Stimulated activated CD4-positive, alpha-beta T cell treated with anti-CD3 and anti-CD28 coated beads, Interleukin-15, amount 100 ng/mL, for 24 hours (primary cell): ENCODE measurements at places on chromosomes 4 and X.
A peak's percentile ranks its signal among the peaks of the same experiment; 100 is the strongest.

DNA sequence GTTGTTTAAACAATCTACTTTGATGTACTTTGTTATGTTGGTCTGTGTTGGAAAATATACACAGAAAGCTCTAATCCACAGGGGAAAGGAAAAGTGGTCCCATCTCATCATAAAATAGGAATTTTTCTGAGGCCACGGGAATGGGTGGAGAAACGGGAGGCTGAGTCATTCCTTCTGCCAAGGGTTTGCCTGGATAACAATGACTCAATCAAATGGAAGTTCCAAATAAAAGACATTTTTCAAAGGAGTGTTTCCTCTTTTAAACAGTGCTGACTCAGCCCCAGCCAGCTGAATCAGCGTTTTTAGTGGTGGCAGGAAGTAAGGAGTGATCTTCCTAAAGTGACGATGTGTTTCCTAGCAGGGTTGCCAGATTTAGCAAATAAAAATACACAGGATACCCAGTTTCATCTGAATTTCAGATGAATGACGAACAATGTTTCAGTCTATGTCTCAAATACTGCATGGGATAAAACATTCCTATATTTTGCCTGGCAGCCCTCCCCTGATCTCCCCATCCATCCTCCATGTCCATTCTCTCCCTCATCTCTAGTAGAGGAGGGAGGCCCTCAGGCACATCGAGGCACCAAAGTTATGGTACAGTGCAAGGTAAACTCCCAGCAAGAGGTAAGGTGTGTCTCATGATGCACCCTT is 345.4 kb upstream of the GATB start:
- DNase-seq = peak; percentile 49

DNA sequence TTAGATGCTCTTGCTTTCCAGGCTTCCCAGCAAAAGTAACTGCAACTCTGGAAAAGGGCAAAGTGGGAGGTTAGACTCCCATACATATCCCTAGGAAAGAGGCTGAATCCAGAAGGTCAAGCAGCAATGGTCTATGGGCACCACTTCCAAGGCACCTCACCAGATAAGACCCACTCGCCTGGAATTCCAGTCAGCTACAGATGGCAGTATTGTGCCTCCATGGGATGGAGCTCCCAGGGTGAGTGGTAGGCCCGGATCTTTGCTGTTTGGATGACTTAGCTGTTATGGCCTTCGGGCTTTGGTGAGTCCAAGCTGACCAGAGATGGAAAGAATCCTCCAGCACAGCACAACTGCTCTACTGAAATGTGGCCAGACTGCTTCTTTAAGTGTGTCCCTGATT is 688.0 kb downstream of the PCDH19 start:
- no peak for DNase-seq

DNA sequence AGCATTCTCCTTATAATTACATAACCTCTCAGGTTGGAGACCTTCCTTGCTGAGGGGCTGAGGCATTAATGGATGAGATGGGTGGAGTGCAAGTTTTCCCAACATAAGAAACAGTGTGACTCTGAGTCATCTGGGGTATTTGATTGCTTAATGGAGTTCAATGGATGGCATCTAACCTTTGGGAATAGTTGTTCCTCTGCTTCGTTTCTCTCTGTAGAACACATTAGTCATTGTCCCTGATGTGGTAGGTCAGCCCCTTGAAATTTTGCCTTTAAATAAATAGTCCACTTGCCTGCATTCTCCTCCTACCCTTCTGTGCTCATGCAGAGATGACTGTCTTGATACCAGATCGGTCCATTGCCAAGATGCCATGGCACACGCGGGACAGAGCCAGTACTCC is 38.6 kb downstream of the SLITRK2 start:
- DNase-seq = no peak

GRCh38 chr4:147813109-147813773 is 81.4 kb downstream of the ARHGAP10 start:
- no peak for DNase-seq

DNA sequence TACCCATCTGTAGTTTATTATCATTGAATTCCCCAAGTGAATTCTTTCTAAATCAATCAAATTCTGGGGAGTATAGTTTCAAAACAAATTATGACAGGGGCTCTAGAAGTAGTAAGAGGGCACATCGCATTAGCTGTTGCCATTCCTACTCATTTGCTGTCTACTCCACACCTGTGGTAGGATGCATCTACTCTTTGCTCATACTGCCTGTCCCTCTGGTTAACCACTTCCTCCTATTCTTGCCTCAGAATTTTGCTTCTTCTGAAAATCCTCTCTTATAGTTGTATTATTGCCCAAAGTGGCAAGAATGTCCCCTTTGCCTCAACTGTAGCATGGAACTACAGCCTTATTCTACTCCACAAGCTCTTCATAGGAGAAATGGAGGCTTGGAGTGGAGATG is 12.7 kb upstream of the DGKK start:
- no peak for DNase-seq

DNA sequence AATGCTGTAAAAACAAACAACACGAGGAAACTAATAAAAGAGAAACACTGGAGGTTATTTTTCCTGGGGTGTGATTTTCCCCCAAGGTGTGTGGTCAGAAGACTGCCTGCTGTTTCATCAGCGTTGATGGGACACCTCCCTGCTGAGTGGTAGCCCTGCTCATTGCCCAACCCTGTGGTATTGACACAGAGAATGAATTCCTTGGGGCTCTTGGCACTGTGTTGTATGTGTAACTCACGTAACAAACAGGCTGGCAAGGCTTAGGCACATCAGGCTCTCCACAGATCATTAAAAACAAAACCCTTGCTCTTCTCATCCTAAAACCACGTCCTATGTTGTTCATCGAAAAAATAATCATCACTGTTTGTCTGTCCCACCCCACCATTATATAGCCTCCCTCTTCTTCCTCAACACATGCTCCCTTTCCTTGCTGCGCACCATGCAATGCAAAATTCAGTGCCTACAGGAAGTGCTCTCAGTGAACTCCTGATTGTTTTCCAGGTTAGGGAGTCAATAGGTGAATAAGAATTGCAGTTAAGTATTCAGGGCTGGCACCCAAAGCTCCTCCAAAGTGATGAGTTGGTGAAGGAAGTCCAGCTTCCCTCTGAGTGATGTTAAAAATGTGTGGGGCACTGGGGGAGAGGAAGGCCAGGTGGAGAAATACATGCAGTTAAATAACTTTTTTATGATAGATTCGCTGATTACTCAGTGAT is 11.4 kb upstream of the PUDP start:
- no peak for DNase-seq

GRCh38 chrX:133985164-133985966 is at the start of gene GPC3:
Gene GPC3, minus strand, starts transcription at chrX:133985594.
- peak; percentile 49 for DNase-seq

DNA sequence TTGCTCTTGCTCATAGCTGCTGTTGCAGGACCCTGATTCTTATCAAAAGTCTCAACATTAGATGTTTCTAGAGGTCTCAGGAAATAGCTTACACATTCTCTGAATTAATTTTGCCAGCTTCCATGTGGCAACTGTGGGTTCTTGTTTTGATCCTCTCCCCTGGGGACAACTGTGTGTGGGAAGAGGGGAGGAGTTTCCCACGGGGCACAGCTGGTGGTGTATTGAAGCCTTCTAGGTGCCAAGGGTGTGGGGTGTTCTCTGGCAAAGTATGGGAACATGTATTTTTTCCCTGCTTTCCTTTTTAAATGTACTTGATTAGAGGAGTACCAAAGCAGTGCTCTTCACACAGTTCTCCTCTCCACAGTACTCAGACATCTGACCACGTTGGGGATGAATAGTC is 212.7 kb downstream of the RPA4 start:
- DNase-seq = no peak

DNA sequence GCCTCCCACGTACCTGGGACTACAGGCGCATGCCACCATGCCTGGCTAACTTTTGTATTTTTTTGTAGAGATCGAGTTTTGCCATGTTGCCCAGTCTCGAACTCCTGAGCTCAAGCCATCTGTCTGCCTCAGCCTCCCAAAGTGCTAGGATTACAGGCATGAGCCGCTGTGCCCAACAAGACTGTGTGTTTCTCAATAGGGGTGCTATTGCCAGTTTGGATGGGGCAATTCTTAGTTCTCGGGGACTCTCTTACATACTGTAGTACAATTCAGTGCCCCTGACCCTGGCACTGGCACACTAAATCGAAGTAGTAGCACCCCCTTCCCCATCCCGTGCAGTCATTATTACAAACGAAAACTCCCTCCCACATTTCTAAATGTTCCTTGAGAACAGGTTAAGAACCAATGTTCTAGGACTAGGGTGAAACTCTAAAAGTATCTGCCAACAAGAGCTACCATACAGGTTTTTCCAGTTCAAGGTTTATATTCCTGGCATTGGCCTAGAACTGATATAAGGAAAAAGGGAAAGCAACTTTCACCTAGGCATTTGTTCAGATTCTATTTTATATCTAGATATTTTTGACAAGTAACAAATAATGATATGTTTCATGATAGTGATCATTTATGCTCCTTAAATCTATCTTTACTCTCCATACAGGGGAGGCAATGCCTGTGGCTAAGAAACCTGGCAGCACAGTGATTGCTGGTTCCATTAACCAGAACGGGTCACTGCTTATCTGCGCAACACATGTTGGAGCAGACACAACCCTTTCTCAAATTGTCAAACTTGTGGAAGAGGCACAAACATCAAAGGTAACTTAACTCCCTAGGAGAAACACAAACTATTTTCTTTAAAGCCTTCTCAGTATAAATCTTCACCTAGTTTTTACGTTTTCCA is 50.4 kb upstream of the PGAM4 start:
- no peak for DNase-seq

DNA sequence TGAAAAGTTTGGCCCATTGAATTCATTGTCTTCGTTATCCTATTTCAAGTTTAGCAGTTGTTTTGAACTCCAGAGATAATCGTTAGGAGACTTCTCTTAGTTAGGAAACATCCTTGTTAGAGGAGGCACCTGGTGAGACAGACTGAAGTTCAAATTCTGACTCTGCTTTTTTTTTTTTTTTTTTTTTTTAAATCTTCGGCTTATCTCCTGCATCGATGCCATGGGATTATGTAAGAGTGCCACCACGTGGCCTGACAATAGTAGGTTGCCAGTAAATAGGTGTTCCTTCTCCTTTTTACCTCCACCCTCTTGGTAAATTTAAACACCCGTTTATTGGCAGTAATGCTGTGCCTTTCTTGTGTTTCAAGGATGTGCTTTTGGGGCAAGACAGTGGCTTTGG is 149.3 kb downstream of the SOWAHB start:
- peak; percentile 37 for DNase-seq

GRCh38 chrX:150753357-150753756 is 60.2 kb downstream of the MTMR1 start:
- DNase-seq = no peak

DNA sequence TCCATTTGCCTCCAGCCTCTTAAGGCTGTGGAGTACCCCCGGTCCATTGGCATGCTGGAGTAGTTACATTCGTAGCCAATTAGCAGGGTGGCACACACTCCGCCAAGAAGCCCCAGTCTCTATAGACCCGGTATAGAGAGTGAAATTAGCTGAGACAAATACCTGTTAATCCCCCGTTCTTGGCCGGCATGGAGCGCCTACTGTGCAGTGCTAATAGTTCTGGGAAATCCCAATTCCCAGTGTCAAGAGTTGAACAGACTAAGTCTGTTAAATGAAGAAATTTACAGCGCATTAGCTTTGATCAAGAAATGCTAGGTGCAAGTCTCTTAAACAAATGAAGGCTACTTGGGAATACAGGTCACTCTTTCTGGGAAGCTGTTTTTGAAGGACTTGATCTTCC is 127.8 kb upstream of the ARX start:
- no peak for DNase-seq

- DNase-seq = peak; percentile 1
These were observed 27.1 kb downstream of the PIR start for GRCh38 chrX:15465896-15466651.

- DNase-seq = peak; percentile 30
These were observed 1865.3 kb upstream of the AGA start for GRCh38 chr4:179307297-179308136.
